ENCODE measurements at places on chromosomes 1 and 21. TPM values are rescaled to one million over a fixed set of nuclear protein-coding genes. Genes with fewer than 3 reads are reported as not detected.

Gene TTLL7
- 11.0 TPM for polyA plus RNA-seq

Gene S100A11
- 751 TPM for polyA plus RNA-seq

Gene VHLL
- polyA plus RNA-seq = not detected

Gene AGO4
- polyA plus RNA-seq = 8.6 TPM

Gene GJA8
- not detected for polyA plus RNA-seq

Gene CYP4A11
- not detected for polyA plus RNA-seq

Gene ANKRD35
- polyA plus RNA-seq = 23.6 TPM

Gene RORC
- polyA plus RNA-seq = 0.10 TPM

DNA sequence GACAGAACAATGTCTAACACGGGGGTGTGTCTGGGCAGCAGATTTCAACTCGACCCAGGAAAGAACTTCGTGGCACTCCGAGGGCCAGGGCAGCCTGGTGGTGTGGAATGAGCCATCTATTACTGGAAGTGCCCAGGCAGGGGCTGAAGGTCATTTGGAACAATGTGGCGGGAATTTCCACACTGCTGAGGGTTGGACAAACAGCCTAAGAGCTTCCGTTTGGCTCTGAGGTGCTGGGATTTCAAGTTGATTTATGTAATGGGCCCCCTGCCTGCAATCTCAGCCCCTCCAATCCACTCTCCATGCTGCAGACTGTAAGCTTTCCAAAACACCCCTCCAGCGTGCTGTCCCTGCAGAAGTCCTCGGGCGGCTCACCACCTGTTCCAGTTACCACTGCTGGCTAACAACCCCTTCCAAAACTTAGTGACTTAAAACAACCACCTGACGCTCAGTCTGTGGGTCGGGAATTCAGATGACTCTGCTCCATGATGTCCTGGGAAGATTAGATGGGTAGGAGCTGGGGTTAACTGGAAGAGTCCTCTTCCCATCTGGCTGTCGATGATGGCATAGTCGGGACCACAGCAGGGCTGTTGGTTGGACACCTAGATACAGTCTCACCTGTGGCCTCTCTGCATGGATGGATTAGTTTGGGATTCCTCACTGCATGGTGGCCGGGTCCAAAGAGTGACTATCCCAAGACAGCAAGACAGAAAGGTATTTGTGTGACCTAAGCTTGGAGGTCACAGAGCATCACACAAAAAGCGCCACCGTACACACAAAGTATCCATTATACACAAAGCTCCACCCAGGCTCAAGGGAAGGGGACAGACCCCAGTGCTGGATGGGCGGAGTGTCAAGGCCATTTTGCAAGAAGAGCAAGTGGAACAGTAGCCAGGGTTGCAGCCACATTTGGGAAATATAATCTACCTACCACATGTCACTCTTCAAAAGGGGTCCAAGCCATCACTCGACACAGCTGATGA is 89.7 kb upstream of the IFFO2 start:
- no peaks in the 10 kb centered on the region for H3K27me3 ChIP-seq
- no peak overlapping the region for H3K4me3 ChIP-seq
- no peaks in the 10 kb centered on the region for H3K36me3 ChIP-seq
- no peak for DNase-seq
- no peak overlapping the region for H3K27ac ChIP-seq
- H3K4me1 ChIP-seq = no peaks in the 10 kb centered on the region

DNA sequence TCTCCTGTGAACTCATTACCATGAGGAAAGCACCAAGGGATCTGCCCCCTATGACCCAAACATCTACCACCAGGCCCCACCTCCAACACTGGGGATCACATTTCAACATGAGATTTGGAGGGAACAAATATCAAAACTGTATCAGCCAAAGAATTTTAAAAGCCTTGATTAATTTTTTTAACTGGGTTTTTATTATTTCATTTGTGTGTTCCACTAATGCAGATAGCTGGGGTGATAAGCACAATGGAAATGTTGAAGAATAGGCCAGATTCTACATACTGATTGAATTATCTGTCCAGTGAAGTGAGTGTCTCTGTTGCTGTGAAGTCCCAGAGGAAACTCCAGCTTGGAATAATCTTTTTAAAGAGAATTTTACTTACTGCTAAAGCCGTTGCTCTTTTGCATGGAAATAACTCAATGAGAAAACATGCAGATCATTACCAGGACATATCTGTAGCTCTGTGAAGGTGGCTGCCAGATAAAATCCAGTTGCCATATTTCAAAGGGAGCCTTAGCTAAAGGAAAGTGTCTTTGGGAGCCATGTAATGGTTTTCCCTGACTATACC is 44.4 kb upstream of the DHCR24 start:
- no peak for DNase-seq
- H3K36me3 ChIP-seq = no peaks in the 10 kb centered on the region
- no peak overlapping the region for H3K27ac ChIP-seq

GRCh38 chr21:43866659-43867331 is 1.8 kb downstream of the AGPAT3 start:
- no peaks in the 10 kb centered on the region for H3K36me3 ChIP-seq
- H3K27me3 ChIP-seq = no peaks in the 10 kb centered on the region
- H3K4me3 ChIP-seq = peak overlapping the region; percentile 79
- no peak overlapping the region for H3K27ac ChIP-seq
- no peaks in the 10 kb centered on the region for H3K4me1 ChIP-seq
- no peak for DNase-seq

DNA sequence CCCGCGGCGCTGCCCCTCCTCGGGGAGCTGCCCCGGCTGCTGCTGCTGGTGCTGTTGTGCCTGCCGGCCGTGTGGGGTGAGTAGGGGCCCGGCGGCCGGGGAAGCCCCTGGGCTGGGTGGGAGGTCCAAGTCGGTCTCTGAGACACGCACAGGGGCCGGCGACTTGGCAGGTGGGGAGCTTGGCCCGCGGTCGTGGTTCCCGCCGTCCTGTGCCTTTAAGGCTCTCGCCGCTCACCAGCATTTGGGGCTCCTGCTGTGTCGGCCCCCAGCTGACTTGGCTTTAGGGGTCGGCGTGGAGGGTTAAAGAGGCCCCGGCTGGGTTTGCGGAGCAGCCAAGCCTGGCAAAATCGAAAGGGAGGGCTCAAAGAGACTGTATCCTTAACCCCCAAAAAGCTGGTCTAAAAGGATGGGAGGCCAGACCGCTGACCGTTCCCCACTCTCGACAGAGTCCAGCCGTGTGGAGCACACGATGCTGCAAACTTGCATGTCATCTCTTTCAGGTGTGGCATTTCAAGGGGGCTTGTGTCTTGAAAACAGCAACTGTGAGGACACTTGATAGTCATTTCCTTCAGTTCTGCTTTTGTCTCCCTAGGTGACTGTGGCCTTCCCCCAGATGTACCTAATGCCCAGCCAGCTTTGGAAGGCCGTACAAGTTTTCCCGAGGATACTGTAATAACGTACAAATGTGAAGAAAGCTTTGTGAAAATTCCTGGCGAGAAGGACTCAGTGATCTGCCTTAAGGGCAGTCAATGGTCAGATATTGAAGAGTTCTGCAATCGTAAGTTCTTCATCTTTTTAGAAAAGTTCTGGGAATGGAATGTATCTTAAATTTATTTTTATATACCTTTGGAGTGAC is 540 bp downstream of the CD55 start:
- H3K27me3 ChIP-seq = no peaks in the 10 kb centered on the region
- DNase-seq = no peak
- H3K27ac ChIP-seq = no peak overlapping the region
- peak overlapping the region; percentile 88 for H3K4me3 ChIP-seq
- H3K36me3 ChIP-seq = no peaks in the 10 kb centered on the region
- H3K4me1 ChIP-seq = no peaks in the 10 kb centered on the region

GRCh38 chr21:35504277-35504676 is 455.2 kb upstream of the RUNX1 start:
- no peaks in the 10 kb centered on the region for H3K4me1 ChIP-seq
- no peak overlapping the region for H3K27ac ChIP-seq
- no peaks in the 10 kb centered on the region for H3K36me3 ChIP-seq
- no peaks in the 10 kb centered on the region for H3K27me3 ChIP-seq

DNA sequence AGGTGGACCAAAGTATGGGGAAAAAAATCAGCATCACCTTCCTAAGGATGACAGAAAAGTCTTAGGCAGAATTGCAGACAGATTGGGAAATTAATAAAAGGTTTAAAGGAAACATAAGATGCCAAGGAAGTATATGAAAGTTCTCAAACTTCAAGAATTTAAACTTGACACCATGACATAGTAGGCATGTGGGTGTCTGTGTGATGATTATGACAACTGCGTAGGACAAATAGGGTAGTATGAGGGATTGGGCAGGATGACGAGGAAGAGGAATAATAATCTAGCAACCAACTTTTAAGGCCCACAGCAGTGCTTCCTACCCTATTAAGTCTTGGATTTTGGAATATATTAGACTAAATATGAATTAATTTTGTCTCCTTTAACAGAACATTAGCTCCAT is 52.4 kb downstream of the HNRNPR start:
- H3K27me3 ChIP-seq = no peaks in the 10 kb centered on the region
- no peak overlapping the region for H3K4me3 ChIP-seq
- H3K36me3 ChIP-seq = no peaks in the 10 kb centered on the region

GRCh38 chr1:17696417-17697301 is 58.5 kb upstream of the ACTL8 start:
- H3K4me3 ChIP-seq = no peak overlapping the region
- no peaks in the 10 kb centered on the region for H3K4me1 ChIP-seq
- no peak overlapping the region for H3K27ac ChIP-seq
- no peaks in the 10 kb centered on the region for H3K27me3 ChIP-seq

DNA sequence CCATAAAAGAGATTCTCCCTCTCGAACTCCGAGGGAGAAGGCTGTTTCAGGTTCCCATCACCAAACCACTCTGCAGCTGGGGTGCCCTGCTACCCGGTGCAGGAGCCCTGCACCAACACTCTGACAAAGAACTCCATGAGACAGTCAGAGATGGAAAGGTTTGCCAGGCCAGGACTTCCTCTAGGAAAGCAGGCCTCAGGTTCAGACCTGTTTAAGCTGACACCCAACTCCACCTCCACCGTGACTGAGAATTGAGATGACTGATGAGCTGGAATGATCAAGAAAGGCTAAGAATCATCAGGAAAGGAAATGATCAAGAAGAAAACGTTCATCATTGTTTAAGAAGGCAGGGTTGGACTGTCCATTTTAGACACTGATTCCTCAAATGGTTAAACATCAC is 46.2 kb upstream of the KCNE1 start:
- H3K4me1 ChIP-seq = no peaks in the 10 kb centered on the region
- no peak overlapping the region for H3K27ac ChIP-seq
- DNase-seq = no peak
- H3K36me3 ChIP-seq = no peaks in the 10 kb centered on the region

DNA sequence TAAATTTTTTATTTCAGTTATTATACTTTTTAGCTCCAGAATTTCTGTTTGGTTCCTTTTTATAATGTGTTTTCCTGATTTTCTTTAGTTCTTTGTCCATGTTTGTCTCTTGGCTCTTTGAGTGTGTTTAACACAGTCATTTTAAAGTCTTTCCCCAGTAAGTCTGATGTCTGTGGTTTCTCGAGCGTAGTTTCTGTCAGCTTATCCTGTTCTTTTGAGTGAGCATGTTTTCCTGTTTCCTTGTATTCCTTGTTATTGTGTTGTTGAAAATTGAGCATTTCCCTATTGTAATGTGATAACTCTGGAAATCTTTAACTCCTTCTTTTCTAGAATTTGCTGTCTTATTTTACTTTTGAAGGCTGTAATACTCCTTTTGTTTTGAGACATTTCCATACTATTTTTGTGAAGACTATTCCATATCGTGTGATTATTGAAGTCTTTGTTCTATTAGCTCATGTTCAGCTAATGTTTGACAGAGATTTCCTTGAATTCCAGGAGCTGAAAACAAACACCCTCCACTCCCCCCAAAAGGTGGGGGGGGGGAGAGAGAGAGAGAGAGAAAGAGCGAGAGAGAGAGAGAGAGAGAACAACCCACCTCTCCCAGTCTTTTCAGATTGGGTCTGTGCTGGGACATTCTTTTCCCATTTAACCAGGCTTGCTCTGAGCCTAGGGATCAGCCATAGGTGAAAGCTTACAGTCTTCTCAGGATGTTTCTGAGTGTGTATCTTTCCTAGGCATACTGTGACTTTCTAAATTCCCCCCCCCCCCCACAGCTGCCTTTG is 38.3 kb downstream of the SDCCAG8 start:
- no peak overlapping the region for H3K27ac ChIP-seq
- no peaks in the 10 kb centered on the region for H3K36me3 ChIP-seq
- H3K27me3 ChIP-seq = no peaks in the 10 kb centered on the region

GRCh38 chr1:247336390-247336789 is 4.7 kb upstream of the ZNF496 start:
- H3K4me3 ChIP-seq = no peak overlapping the region
- H3K27me3 ChIP-seq = no peaks in the 10 kb centered on the region
- H3K4me1 ChIP-seq = no peaks in the 10 kb centered on the region
- no peak overlapping the region for H3K27ac ChIP-seq
- no peaks in the 10 kb centered on the region for H3K36me3 ChIP-seq

- H3K27ac ChIP-seq = no peak overlapping the region
- H3K4me3 ChIP-seq = no peak overlapping the region
- no peaks in the 10 kb centered on the region for H3K36me3 ChIP-seq
These were observed 277.1 kb downstream of the ST6GALNAC3 start for GRCh38 chr1:76351655-76352054.

- no peak overlapping the region for H3K27ac ChIP-seq
- DNase-seq = no peak
- no peaks in the 10 kb centered on the region for H3K27me3 ChIP-seq
- H3K4me3 ChIP-seq = no peak overlapping the region
These were observed 29.8 kb upstream of the KIAA0040 start for GRCh38 chr1:175222296-175222938.

DNA sequence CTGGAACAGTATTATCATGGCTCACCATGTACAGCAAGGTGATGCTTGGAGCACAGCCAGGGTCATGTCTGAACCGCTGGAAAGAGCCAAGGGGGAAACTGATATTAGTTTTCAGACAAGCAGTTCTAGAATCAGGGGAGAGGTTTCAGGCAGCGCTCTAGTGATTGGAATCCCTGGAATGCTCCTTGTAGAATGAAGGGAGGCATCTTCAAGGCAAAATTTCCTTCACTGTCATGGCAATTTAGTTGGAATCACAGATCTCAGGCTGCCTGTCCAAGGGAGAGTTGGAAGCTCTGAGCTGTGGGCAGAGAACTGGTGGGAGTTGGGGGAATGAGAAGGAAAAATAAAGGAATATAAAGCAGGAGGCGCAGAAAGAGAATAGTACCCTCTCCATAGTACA is 737.1 kb downstream of the PTPRU start:
- H3K4me3 ChIP-seq = no peak overlapping the region
- no peak overlapping the region for H3K27ac ChIP-seq
- no peaks in the 10 kb centered on the region for H3K36me3 ChIP-seq
- H3K4me1 ChIP-seq = no peaks in the 10 kb centered on the region

GRCh38 chr1:211660718-211661222 is 14.7 kb downstream of the NEK2 start:
- DNase-seq = no peak
- H3K27me3 ChIP-seq = no peaks in the 10 kb centered on the region
- H3K36me3 ChIP-seq = no peaks in the 10 kb centered on the region
- H3K27ac ChIP-seq = no peak overlapping the region
- H3K4me3 ChIP-seq = no peak overlapping the region

GRCh38 chr1:117632269-117633067 is 26.6 kb downstream of the TENT5C start:
- no peaks in the 10 kb centered on the region for H3K27me3 ChIP-seq
- H3K4me1 ChIP-seq = peaks cover 1% of the 10 kb centered on the region
- H3K4me3 ChIP-seq = no peak overlapping the region
- DNase-seq = no peak
- no peak overlapping the region for H3K27ac ChIP-seq

- H3K27me3 ChIP-seq = no peaks in the 10 kb centered on the region
- H3K36me3 ChIP-seq = no peaks in the 10 kb centered on the region
- no peak overlapping the region for H3K4me3 ChIP-seq
- H3K27ac ChIP-seq = no peak overlapping the region
These were observed 108.3 kb downstream of the SIPA1L2 start for GRCh38 chr1:232521660-232522059.

GRCh38 chr1:183454377-183454776 is 17.9 kb upstream of the SMG7 start:
- no peak overlapping the region for H3K27ac ChIP-seq
- H3K36me3 ChIP-seq = no peaks in the 10 kb centered on the region
- no peak overlapping the region for H3K4me3 ChIP-seq
- no peaks in the 10 kb centered on the region for H3K4me1 ChIP-seq
- DNase-seq = no peak
- H3K27me3 ChIP-seq = no peaks in the 10 kb centered on the region
